ENCODE measurements at places on chromosomes 5 and 9.

- DNase-seq: no peak
These were observed 64.4 kb downstream of the SUSD1 start for GRCh38 chr9:112110777-112111113.

DNA sequence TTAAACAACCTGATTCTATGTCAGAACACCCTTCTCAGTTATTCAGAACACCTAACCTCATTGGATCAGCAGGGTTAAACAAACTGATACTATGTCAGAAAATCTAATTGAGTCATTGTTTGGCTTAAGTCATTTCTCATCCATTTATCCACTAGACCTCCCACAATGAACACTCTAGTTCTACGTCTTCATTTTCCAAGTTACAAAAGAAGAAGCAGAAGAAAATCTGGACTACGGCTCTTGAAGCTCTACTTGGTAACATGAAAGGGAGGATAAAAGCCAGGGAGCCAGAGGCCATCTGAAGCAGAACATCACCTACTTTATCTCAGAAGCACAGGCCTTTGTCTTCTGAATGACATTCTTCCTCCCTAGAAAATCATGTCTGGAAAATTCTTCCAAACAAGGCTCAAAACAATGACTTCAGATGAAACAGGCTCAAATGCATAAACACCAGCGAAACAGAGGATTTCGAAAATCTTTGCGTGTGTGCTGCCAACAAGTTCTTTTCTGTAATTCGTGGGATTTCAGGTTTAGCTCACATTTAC lies 35.4 kb upstream of the TGFBI start:
- no peak for DNase-seq

- DNase-seq: no peak
These were observed 24.8 kb upstream of the TERT start for GRCh38 chr5:1319436-1320256.

- no peak for DNase-seq
These were observed 115.1 kb downstream of the CDC42SE2 start for GRCh38 chr5:131378721-131379541.

DNA sequence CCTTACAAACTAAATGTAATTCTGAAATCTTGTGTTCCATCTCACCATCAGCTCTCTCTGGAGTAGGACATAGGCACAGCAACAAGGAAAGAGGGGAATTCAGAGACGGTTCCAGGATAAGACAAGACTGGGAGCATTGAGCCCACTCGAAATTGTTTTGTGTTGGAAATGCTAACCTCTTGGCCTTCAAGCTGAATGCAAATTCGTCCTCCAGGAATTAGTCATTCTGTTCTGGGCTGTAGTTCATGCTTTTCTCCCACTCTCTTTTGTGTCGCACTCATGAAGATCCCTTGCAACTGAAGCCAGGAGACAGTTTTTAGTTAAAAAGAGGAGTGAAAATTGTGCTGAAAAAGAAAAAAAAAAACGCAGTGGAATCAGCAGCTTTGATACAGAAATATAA lies 121.7 kb upstream of the SEMA6A start:
- no peak for DNase-seq

- DNase-seq: no peak
These were observed 16.1 kb downstream of the AP3S1 start for GRCh38 chr5:115857626-115858349.

DNA sequence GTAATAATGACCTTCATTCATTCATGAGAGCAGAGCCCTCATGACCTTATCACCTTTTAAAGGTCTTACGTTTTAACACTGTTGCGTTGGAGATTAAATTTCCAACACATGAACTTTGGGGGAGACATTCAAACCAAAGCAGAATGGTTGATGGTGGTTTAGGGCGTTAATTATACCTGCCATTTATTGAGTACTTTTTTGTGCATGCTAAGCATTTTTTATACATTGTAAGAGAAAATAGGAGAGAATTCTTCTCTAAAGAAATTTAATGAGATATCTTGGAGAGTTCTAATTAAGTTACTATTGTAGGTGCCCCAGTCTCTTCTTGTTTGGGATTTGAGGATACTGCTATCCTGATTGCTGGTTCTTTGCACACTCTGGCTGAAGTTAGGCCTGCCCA lies 12.4 kb downstream of the AP3S1 start:
- DNase-seq: no peak

DNA sequence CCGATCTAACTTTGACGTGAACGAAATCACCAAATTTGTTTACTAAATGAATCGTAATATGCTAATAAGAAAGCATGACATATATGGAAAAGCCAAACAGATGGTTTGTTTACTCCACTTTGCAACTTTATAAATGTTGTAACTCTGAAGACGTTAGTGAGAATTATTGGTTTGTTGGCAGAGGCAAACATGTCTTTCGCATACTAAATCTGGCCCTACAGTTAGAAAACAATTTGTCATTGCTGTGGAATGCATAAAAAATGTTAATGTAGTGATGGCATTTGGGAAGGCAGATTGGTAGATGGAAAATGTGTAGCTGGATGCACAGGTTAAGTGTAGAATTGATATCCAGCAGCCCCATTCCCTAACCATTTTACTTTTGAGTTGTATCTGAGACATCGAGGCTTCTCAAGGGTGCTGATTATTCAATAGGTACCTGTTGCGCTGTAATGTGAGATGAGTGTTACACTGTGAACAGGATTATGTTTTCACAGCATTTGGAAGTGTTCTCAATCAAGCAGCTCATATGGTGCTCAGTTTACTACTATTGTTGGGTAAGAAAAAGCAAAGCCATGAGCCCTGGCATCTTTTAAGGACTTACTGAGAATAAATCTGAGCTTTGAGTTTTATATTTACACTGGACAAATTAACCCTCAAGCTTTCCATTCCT lies 444.8 kb downstream of the BNC2 start:
- no peak for DNase-seq

Data from Panc1 (cell line).